ENCODE measurements at places on chromosomes 12 and 14.

DNA sequence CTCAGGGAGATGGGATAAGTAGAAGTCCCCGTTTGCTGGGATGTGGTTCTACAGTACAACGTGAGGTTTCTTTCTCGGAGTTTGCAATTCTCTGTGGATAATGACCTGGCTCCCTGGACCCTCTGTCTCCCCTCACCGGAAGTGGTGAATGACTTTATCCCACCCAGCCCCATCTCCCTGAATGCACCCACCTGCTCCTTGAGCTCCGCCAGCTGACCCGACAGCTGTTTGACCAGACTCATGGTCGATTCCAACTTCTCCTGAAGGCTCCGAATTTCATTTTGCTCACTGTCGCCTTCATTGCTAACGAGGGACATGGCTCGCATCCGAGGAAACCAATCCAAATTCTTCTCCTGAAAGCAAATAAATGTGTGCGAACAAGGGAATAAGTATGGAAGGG lies 144.6 kb downstream of the SSPN start:
- DNase-seq, result no peak

- DNase-seq, result no peak
Observed at GRCh38 chr12:26172946-26173552, 22.3 kb upstream of the SSPN start.

- no peak for DNase-seq
Observed at GRCh38 chr12:81874166-81874565, 115.0 kb upstream of the PPFIA2 start.

DNA sequence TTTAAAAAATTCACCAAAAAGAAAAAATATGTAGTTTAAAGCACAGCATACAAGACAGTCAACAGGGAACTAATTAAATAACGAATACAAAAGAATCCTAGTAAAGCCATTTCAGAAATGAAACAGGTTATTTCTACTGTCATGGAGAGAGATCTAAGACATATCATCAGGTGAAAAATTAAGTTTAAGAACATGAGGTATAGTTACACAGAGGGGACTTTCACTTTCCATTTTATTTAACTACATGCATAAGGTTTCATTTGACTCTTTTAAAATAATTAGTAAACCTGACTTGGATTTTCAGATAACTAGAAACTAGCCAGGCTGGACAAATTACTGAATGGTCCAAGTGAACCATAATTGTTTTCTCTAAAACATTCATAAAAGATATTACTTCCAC lies 11.3 kb downstream of the SEC23A start:
- no peak for DNase-seq

- DNase-seq, result no peak
Observed at GRCh38 chr12:19992311-19992710, 376.0 kb upstream of the PDE3A start.
